ENCODE measurements at places on chromosomes 1 and 21. TPM values are rescaled to one million over a fixed set of nuclear protein-coding genes. Genes with fewer than 3 reads are reported as not detected.

Gene IL12RB2
- total RNA-seq = not detected

Gene AK5
- total RNA-seq = 14.0 TPM

Gene SLC6A17
- total RNA-seq = 0.09 TPM

Gene RNU1-2
- 3,030 TPM for total RNA-seq

Gene TAS1R1
- not detected for total RNA-seq

Gene EPB41
- total RNA-seq = 12.6 TPM

Gene KTI12
- 9.9 TPM for total RNA-seq

Gene LAMC2
- 8.5 TPM for total RNA-seq

Gene LAMB3
- 9.3 TPM for total RNA-seq

Gene SAMD11
- 36.6 TPM for total RNA-seq
